ENCODE measurements at places on chromosomes 16 and 17.

DNA sequence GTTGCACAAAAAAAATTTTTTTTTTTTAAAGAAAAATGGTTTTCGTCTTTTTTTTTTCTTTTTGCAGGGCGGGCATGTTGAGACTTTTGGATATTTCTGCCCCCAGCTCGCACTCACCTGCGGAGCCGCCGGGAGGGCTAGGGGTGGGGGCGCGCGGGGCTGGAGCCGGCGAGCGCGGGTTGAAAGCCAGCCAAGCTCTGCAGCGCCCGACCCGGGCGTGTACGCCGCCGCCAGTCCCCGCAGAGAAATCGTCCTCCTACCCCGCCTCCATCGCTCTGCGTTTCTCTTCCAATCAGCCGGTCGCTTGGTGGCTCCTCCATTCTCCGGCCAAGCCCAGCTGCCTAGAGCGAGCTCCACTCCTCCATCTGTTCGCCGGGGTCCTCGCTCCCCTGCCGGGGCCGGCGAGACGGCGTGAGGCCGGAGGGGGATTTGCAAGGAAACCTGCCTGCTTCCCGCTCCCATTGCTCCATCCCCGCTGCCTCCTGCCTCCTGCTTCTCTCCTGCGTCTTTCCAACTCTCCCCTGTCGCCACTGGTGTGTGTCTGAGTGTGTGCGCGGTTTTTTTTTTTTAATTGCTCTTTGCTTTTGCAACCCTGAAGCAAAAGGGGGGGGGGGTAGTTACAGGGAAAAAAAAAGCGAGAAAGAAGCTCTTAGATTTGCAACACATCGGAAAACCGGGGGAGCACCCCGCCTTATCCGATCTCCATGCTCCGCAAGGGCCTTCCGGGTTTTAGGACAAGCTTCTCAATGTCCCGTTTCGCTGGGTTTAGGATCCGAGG lies 1.8 kb upstream of the UBTF start:
- DNase-seq = no peak

DNA sequence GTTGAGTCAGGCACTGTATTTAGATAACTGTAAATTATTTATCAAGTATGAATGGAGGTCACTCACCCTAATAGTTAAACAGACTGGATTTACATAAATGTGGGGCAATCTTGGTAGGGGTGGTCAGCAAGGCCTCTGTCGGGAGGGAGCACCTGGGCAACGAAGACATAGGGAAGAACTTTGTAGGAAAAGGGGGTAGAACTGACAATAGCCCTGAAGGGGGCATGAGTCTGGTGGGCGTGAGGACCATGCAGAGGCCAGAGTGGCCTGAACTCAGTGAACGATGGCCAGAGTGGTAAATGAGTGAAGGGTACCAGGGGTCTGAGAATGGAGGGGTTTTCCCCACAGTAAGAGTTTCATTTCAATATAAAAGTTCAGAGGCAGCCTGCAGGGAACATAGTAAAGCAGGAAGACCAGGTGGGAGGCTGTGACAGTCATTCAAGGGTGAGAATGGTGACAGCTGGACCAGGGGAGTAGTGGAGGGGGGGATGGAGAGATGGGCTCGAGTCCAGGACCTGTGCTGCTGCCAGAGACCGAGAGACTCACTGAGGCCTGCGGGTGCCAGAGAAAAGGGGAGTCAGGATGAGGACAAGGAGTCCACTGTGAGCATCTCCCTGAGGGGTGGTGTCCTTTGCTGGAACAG lies 2.9 kb downstream of the C17orf67 start:
- DNase-seq = no peak

DNA sequence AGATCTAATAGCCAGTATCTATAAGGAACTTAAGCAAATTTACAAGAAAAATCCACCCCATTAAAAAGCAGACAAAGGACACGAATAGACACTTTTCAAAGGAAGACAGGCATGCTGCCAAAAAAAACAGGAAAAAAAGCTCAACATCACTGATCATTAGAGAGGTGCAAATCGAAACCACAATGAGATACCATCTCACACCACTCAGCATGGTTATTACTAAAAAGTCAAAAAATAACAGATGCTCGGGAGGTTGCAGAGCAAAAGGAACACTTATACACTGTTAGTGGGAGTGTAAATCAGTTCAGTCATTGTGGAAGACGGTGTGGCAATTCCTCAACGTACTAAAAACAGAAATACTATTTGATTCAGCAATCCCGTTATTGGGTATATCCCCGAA lies 9.6 kb downstream of the STX8 start:
- no peak for DNase-seq

DNA sequence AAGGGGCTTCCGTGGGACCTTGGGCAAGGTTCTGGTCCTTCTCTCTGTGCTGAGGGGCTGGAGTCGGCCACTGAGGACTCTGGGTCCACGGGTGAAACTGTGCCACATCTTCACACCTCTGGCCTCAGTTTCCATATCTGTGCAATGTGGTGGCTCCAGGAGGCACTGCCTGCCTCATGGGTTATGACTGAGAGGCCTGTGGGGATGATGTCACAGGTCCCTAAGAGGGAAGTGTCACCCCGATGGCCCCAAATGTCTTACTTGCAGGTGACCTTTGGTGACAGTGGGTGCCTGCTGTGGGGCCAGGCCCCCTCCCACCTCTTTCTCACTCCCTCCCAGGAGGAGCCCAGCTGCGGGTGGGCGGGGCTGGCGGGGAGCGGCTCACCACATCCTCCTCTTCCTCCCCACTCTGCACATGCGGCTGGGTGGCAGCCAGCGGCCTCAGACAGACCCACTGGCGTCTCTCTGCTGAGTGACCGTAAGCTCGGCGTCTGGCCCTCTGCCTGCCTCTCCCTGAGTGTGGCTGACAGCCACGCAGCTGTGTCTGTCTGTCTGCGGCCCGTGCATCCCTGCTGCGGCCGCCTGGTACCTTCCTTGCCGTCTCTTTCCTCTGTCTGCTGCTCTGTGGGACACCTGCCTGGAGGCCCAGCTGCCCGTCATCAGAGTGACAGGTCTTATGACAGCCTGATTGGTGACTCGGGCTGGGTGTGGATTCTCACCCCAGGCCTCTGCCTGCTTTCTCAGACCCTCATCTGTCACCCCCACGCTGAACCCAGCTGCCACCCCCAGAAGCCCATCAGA lies at the start of gene IL21R:
IL21R (plus strand) TSS at position 407 of the 801 bp plus-strand sequence. CDS start 27,898 bp downstream, outside the sequence.
- DNase-seq = no peak

- DNase-seq = peak; percentile 80
These were observed 8.6 kb downstream of the KDM6B start for GRCh38 chr17:7842380-7843256.

GRCh38 chr17:61015966-61016365 lies 338.3 kb downstream of the BCAS3 start:
- DNase-seq = no peak

DNA sequence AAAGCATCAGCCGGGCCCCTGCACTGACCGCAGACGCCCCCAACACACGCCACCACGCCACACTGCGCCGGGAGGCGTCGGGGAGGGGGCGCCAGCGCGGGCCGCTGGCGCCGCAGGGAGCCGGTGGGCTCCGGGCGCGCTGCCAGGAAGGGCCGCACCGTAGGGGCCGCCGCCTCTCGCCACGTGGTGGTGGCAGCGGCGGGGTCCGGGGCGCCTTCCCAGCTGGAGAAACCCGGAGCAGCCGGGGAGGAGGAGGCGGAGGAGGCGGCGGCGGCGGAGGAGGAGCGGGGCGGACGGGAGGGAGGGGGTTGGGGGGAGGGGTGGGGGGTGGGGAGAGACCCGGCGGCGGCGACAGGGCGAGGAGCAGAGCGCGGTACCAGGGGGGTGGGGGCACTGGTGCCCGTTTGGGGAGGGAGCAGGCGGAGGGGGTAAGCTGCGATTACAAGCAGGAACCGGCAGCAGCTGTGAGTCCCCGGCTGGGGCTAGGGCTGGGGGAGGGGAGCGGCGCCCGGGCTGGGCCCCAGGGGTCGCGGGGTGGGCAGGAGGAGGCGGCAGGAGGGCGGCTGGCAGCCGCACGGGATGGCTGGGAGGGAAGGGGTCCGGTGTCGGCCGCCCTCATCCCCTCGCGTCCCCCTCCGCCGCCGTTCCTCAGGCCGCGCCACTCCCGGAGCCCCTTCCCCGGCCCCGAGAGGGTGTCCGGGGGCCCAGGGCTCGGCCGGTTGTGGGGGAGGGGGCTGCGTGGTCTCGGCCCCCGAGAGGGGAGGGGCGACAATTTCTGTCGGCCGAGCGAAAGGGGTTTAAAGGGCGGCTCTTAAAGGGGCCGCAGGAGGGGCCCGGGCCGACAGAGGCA lies at the start of gene TBKBP1:
TBKBP1 (plus strand) TSS at position 431 of the 850 bp plus-strand sequence. CDS start 1,952 bp downstream, outside the sequence.
- DNase-seq = no peak

DNA sequence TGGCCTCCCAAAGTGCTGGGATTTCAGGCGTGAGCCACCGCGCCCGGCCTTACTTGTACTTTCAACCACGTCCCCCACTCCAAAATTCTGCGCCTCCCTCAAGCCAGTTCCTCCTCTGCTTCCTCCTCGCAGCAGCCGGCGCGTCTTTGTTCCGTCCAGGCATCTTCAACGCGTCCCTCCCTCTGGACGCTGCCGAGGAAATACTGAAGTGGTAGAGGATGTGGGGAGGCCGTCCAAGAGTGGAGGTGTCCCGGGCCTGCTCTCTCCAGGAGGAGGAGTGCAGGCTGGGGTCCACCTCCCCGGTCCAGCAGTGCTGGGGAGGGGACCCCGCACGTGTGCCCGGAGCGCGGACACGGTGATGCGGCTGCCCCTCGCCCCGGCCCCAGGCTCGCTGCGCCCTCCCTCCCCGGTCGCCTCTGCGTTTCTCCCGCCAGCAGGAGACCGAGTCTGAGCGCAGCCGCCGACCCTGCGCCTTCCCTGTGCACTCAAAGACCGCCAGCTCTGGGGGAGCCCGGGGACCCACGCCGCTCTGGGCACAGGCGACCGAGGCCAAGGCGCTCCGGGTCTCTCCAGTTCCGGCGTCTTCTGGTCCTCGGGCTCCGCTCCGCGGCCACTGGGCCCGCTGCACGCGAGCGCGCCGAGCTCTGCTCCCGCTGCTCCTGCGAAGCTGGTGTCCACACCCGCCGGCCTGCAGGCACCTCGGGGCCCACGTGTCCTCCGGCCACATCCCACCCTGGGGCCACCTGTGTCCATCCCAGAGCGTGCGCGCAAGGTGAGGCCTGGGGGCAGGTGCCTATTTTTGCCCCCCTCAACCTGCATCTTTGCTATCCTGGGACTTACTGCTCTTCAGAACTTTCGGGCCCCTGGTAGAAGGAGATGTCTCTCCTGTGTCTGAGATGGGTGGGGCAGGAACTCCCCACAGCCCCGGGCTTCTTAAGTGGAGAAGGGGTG lies 31.7 kb downstream of the OSBPL7 start:
- DNase-seq = peak; percentile 26

- no peak for DNase-seq
These were observed 721 bp upstream of the BEAN1 start for GRCh38 chr16:66426112-66427035.

- no peak for DNase-seq
These were observed 8.2 kb downstream of the RHBDF1 start for GRCh38 chr16:63998-64913.

GRCh38 chr16:17469741-17470181 lies 999 bp downstream of the XYLT1 start:
- no peak for DNase-seq

DNA sequence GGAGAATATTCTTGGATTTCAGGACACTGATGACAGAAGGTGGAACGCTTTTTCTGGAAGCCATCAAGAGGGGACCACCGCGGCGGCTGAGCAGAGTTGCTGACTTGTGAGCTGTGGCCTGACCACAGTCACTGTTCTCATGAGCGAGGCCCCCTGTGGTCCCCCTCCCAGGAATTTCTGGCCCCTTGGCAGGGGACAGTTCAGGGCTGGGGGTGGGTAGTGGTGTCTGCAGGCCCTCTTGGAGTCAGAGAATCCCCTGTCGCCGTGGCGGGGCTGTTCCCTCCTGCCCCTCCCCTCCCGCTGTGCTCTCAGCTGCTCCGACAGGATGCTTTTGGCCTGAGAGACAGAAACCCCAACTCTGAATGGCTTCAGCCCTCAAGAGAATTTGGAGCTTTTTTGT lies 292.0 kb downstream of the SEC14L1 start:
- no peak for DNase-seq

- DNase-seq = no peak
These were observed 31.7 kb downstream of the SOCS1 start for GRCh38 chr16:11224096-11224893.

- DNase-seq = peak; percentile 54
These were observed 45.0 kb upstream of the NACA2 start for GRCh38 chr17:61635913-61636432.

DNA sequence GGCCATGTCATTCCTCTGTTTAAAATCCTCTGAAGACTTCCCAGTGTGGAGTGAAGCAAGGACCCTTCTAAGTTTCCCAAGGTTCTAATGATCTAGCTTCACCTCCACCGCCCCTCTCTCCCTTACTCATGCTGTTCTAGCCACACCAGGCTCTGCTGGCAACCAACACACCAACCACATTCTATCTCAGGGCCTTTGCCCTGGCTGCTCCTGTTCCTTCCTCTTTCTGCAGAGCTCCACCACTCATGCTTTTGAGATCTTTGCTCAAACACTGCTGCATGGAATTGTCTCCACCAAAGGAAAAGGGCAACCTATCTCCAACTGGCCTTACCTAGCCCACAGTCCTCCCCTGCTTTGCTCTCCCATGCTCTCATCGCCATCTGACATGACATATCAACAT lies 128.7 kb downstream of the XYLT1 start:
- DNase-seq = no peak

GRCh38 chr17:16820161-16820877 lies 130.3 kb downstream of the CCDC144A start:
- DNase-seq = no peak

All from HS-5 (cell line).